ENCODE measurements at places on chromosomes 3 and 15. TPM values are rescaled to one million over a fixed set of nuclear protein-coding genes. Genes with fewer than 3 reads are reported as not detected.

DNA sequence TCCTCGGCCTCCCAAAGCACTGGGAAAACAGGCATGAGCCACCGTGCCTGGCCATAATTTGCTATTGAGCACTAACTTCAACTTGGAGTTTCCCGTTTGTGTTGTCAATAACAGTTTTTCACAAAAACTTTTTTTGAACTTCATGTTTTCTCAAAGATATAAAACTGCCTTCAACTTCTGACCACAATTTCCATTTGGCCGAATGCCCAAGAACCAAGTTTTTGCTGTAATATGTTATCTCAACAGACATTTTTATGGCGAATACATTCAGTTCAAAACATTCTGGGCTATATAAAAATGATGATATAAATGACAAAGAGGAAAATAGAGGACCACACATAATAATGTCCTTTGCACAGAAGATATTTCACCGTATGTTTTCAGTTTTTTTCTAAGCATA lies 56.4 kb downstream of the NEDD4 start:
- no peak for DNase-seq

DNA sequence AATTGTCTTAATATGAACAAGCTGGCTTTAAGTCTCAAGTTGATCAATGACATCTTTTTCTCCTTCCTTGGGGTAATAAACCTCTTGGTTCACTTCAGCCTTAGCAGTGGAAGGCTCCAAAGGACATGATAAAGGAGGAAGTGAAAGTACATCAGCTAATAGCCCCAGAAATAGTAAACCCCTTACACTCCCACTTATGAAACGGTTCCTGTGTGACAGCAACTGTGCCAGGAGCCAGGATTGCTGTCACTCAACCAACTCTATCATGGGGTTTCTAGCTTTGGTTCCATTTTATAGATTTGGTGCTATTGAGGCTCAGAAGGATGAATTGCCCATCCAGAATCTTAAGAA lies 216.7 kb downstream of the ABHD5 start:
- DNase-seq: no peak

GRCh38 chr15:85837881-85838280 lies 43.2 kb upstream of the KLHL25 start:
- peak; percentile 62 for DNase-seq

- DNase-seq: no peak
Measured at GRCh38 chr3:38643592-38643991, 5.9 kb downstream of the SCN5A start.

DNA sequence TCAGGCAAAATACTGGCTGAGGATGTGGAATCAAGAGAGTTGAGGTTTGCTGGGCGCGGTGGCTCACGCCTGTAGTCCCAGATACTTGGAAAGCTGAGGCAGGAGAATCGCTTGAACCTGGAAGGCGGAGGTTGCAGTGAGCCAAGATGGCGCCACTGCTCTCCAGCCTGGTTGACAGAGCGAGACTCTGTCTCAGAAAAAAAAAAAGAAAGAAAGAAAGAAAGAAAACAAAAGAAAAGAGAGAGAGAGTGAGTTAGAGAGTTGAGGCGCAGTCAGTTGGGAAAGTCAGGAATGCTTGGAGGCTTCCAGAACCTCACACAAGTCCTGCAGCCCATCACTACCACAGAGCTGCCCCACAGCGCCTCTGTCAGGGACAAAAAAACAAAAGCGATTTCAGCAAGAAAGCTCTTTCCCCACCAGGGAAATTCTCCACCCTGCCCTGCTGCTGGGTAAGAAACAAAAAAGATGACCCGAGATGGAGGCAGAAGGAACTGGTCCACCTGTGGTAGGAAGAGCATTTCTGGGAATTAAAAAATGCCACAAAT lies 13.8 kb downstream of the HDC start:
- no peak for DNase-seq

DNA sequence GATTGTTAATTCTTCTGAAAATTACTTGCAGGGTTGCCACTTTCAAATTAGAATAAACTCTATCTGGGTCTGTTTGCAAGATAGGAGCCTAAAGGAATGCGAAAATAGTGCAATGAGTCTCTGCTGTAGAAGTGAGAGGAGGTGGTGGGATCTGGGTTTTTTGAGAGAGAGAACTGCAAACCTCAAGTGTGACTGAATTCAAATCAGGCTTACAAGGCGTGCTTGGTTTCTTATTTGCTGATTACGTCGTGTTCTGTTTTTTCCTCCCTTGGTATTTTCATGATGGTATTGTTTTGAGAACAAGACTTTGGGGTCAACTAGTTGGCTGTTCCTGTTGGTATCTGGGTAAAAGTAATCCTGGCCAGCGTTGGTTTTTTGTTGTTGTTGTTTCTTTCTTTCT lies 490.9 kb upstream of the CFAP20DC start:
- DNase-seq: no peak

DNA sequence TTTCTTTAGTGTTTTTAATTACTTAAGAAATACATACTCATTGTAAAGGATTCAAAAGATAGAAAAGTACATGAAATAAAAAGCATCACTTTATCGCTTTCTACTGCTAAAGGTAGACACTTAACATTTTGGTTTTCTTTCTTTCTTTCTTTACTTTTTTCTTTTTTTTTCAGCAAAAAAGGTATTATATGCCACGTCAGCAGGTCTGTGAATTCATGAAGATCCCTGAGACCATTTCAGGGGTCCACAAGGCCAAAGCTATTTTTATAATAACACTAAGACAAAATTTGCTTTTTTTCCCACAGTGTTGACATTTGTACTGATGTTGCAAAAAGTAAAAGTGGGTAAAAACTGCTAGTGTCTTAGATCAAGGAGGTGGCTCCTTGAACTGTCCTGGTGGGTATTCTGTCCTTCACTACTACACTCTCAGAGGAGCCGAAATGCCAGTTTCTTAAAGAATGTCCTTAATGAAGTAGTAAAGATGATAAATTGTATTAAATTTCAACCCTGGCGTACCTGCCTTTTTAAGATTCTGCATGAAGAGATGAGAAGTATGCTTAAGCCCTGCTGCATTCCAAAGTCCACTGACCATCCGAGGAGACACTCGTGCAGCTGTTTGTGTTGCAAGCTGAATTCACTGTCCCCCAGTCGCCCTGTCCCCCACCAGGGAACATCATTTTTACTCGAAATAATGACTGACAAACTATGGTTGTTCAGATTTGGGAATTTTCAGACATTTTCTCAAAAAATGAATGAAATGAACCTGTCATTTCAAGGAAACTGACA lies 106.7 kb upstream of the PIAS1 start:
- no peak for DNase-seq

GRCh38 chr3:114760679-114761078 lies 386.4 kb downstream of the ZBTB20 start:
- no peak for DNase-seq

- DNase-seq: no peak
Measured at GRCh38 chr3:61718565-61718964, 157.2 kb downstream of the PTPRG start.

DNA sequence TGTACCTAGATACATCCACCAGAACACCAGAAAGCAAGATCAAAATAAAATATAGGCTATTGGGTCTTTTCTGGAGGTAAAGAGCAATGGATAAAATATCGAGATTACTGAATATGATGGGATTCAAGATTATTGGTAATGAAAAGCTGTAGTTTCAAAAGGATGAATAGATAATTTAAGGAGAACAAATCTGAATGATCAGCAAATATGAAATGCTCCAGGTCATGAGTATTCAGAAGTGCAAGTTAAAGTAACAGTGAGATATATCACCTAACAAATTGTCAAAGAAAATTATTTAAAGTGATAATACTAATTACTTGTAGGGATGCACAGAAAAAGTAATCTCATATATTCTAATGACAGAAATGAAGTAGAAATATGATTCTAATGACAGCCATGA lies 409.6 kb upstream of the MDFIC2 start:
- no peak for DNase-seq

The MGA gene
- total RNA-seq: 28.2 TPM

The ZBTB47 gene
- 5.7 TPM for total RNA-seq

The FAM107A gene
- total RNA-seq: 10.2 TPM

The SYNPR gene
- not detected for total RNA-seq

The TMEM40 gene
- total RNA-seq: not detected

The FYTTD1 gene
- total RNA-seq: 32.6 TPM

The TMIE gene
- total RNA-seq: not detected

All from left colon (tissue), 2 donors.